ENCODE measurements at places on chromosomes 7 and 10. TPM values are rescaled to one million over a fixed set of nuclear protein-coding genes. Genes with fewer than 3 reads are reported as not detected.

DNA sequence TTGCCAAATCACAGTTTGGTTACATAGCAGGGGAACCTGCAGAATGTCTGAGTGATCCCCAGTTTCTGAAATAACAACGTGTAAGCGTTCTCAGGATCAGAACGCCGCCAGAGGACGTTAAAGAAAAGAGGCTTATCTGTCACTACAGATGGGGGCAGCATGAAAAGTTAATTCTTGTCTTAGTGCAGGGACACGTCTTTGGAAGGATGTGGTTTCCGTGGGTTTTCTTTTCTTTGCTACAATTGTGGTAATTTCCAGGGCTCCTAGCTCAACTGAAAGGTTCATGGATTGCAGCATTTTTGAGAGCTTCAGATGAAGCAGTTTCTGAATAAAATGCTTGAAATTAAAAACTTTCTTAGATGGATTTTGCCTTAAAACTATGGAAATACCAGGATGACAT lies 106.6 kb downstream of the PRKCQ start:
- no peak for DNase-seq

GRCh38 chr10:63504145-63504881 lies 16.9 kb upstream of the REEP3 start:
- DNase-seq, result no peak

DNA sequence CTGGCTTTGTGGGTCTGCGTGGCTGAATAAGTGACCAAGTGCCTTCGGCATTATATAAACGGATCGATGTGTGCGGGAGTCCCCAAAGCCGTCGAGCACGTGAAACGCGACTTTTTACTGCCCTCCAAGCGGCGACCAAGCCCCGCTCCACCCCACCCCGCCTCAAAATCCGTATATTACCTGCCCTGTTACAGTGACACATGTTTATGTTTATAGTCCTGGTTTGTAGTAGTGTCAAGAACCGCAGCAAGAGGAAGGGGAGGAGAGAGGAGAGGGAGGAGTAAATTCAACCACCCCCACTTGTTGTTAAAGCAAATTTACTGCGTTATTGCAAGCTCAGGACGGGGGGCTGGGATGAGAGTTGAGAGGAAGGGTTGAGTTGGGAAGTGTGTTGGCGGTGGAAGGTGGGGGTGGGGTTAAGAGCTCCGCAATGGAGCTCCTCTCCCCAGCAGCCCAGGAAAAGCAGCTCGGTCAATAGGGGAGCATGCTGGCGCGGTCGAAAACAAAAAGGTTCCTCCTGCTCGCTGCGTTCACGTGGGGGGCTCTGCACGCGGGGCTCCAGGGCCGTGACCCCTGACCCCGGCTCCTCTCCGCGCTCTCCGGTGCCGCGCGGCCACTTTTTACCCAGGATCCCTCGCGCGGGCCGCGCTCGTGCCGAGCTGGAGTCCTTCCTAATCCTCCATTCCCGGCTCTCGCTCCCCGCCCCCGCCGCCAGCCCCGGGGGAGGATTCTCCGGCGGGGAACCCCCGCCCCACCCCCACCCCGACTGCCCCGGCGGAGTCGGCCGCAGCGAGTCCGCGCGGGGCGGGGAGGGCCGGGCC lies at the start of gene SKIDA1:
Gene SKIDA1, minus strand, starts transcription at position 316 of the 821 bp plus-strand sequence. CDS start 7,860 bp downstream, outside the sequence.
- peak; percentile 97 for DNase-seq

- no peak for DNase-seq
These were observed 307.3 kb downstream of the CAMK1D start for GRCh38 chr10:12656518-12657142.

DNA sequence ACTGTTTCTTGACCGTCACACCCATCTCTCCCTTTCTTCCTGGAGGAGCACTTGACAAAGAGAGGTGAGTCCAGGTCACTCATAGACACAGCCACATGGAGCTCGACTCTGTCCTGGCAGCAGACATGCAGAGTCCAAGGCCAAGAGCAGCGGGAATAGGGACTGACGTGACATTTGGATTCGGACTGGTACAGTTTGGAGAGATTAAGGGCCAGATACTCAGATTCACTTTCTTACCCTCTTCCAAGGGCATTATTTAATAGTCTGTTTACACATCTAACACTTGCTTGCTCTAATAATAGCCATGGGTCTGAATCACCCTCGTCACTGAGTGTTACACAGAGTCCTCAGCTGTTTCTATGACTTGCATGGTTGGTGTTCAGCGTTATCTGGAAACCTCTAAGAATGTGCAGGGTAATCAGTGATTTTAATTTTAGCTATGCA lies 39.2 kb upstream of the OTUD1 start:
- no peak for DNase-seq

CHAT gene
- total RNA-seq, result not detected

- no peak for DNase-seq
These were observed 287.7 kb downstream of the ABCA13 start for GRCh38 chr7:48458701-48459524.

GRCh38 chr7:2478399-2478785 lies 2.2 kb upstream of the GRIFIN start:
- DNase-seq, result peak; percentile 94

DNA sequence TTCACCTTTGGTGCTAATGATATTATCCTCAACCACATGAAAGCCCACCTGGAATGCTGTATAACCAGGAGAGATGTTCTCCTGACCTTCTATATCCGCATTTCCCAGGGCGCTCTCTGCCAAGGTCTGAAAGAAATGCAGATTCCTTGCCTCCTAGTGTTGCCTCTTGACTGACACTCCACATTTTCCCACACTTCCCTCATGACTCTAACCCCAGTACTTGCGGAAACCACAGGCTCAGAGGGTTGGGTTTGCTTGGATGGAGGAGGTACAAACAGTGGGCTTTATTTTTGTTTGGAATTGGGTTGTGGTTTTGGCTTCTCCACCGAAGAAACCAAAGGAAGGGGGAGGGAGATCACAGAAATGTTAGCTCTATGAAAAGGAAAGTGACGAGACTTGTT lies 222.9 kb upstream of the CELF2 start:
- DNase-seq, result no peak

DNA sequence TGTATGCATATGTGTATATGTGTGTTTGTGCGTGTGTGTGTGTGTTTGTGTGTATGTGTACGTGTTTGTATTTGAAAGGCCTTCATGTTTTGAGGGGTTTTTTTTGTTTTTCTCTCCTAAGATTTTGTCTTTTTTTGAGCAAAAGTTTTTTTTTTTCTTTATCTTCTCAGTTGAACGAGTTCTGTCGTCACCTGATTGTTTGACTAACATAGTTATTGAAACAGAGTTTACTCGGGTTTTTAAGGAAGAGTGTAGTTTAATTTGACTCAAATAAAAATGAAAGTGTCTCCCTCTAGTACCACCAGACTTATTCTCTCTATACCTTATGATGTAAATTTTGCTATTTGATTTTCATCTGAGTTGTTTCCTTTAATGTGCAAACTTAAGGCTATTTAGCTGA lies 73.5 kb downstream of the ST8SIA6 start:
- no peak for DNase-seq

CRYGN gene
- total RNA-seq, result not detected

ZP3 gene
- total RNA-seq, result 11.7 TPM

- peak; percentile 62 for DNase-seq
These were observed 146.1 kb upstream of the TCF7L2 start for GRCh38 chr10:112803961-112804401.

- peak; percentile 37 for DNase-seq
These were observed 764 bp upstream of the TCF7L2 start for GRCh38 chr10:112949143-112949823.

DNA sequence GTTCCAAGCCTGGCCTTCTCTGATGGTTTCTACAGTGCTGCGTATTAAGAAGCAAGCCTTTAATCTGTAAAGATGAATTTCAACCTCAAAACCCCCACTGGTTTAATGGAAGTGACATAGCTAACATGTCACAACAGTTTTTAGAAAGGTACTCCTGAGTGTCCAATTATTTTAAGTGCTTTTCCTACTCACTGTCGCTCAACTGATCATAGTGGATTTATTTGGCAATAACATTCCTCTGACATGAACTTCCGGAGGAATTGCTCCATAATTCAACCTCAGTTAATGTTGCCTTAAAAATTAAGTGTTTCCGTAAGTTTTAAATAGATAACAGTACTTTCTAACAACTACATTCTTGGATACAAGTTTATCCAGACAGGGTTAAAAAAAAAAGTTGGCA lies 57.5 kb downstream of the AGMO start:
- no peak for DNase-seq

GRCh38 chr10:93464776-93465388 lies 17.3 kb downstream of the MYOF start:
- no peak for DNase-seq

PLCE1 gene
- total RNA-seq, result 0.34 TPM

DNA sequence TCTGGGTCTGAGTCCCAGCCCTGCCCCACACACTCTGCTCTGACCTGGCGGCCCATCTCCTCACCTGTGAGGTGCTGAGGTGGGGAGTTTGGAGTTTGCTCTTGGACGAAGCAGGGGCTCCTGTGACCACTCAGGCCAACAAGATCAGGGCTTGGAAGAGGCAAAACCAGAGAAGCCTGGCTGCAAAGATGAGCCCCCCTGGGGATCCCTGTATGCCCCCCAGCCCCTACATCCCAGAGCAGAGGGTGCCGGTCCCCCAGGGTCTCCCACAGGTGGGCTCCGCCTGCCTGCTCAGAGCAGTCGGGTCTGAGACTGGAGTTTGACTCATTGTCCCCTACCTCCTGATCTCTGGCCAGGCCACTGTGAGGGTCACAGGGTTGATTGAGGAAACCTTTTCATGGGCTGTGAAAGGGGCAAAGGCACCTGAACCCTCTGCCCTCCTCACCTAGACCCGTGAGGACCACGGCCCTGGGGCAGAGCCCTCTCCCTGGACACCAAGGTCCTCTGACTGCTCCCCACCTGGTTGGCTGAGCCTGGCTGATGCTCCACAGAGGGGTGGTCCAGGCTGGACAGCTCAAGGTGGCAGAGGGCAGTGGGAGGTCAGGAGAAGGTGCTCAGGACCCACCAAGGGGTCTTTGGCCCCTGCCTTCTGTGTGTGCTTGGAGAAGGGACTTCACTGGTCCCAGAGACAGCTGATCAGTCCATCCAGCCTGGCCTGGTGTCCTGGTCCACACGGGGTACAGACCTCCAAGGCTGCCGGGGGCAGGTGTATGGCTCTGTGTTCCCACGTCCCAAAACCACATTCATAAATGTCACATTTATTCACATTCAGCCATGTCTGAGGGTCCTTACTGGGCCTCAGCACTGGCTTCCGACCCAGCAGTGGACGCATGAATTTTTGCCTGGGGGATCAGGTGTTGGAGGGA lies 9.1 kb upstream of the SCART1 start:
- DNase-seq, result peak; percentile 8

TAS2R41 gene
- total RNA-seq, result not detected

DNA sequence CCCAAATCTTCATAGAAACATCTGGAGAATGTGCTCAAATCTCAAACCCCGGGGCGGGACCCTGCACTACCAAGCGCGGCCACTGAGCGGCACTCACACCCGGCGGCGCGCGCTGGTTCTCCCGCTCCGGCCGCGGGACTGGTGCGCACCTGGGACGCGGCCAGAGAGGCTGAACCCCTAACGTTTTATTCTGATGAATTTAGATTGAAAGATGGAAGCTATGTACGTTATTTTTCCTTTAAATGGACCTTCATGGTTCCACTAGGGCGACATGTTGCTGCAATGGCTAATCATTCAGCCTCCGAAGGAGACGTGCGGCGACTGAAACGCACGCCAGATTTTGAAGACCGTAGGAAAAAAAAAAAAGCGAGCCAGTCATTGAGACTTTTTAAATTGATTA lies 107.0 kb upstream of the INSIG1 start:
- no peak for DNase-seq

GRCh38 chr10:90314718-90315117 lies 543.1 kb downstream of the HTR7 start:
- DNase-seq, result no peak

DNA sequence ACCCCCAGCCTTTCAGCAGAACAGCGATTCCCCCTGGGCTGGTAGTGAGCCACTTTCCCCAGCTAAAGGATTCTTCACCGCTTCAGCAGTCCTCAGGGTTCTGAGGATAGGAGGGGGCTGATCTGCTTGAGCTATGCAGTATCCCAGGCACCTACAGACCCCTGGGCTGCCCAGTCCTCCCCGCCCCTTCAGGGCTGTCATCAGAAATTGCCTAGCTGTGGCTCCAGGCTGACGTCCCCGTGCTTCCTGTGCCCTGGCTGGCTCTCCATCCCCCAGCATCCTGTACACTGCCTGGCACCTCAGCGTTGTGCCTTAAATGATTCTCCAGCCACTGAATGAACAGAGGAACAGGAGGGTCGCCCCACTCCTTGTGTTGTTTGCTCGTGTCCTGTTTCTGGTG lies 38.4 kb upstream of the CDH23 start:
- no peak for DNase-seq

- DNase-seq, result no peak
These were observed 614 bp upstream of the IFIT2 start for GRCh38 chr10:89301232-89301631.

ATP5F1C gene
- 148 TPM for total RNA-seq

DNA sequence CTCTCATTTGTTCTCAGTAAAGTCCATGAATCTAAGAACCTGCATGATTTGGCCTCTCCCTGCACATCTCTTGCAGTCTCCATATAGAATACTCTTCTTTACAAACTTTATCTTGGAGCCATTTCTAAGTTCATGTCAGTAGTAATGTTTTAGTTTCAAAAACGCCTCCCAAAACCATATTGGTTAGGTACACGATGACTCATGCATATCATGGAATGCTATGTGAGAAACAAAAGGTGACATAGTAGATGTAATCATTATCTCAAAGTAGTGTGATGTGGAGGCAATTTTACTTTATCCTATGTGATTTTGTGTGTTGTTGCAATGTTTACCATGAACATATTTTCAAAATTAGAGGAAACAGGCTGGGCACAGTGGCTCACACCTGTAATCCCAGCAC lies 520.7 kb downstream of the KCNMA1 start:
- no peak for DNase-seq

DNA sequence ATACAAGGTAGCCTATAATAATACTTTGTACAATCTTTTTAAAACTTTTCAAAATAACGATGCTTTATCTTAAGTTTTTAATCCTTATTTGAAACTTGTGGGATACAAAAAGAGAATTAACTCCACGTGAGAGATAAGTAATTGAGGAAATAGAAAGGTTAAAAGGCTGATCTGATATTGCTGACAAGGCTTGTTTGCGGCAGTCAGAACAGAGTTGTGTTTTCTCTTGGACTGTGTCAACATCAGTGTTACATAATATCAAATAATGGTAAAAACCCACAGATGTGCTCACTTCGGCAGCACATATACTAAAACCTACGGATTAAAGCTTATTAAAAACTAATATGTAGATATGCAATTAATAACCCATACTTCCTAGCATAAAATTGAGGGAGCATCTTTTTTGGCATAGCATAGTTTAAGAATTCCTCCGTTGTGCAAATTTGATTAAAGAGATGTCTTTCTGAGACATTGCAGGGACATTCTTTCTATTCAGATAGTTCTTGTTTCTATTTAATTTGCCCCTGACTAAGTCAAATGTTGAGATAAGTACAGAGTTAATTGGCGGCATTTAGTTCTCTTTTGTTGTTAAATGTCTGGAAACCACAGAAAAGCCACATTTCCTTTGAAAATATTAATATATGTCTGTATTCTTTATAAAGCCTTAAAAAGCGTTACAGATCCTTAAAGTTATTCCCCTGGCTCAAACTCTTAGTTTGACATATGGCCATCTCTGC lies 63.3 kb downstream of the FAM185A start:
- DNase-seq, result no peak
